ENCODE measurements at places on chromosomes 5 and 9. TPM values are rescaled to one million over a fixed set of nuclear protein-coding genes. Genes with fewer than 3 reads are reported as not detected.

DNA sequence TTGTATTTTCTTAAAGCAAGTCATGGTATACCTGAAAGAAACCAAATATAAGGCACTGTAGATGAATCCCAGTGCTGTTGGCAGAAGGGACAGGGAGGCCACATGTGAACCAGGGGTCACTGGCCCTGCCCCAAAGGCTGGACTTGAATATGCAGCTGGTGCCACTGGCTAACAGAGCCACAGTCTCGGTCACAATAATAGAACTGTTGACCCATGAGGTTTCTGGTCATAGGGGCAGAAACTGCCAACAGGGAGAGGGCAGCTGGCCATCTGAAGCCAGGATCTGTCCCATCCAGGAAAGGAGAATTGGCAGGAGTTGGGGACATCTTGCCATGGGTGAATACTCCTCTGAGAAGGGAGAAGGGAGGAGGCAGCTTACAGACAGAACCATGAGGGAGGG, 31.9 kb downstream of the PALM2AKAP2 start:
- DNase-seq: no peak

- no peak for DNase-seq
Observed at GRCh38 chr5:27191786-27192510, 153.6 kb upstream of the CDH9 start.

GRCh38 chr5:172146748-172147092, 41.3 kb downstream of the STK10 start:
- no peak for DNase-seq

Gene LURAP1L
- total RNA-seq: 28.8 TPM

GRCh38 chr9:94182532-94182931, 76.6 kb upstream of the ZNF169 start:
- DNase-seq: no peak

Gene CEMIP2
- total RNA-seq: 34.5 TPM

Gene TMEM215
- total RNA-seq: 0.06 TPM

Gene NFX1
- total RNA-seq: 49.4 TPM

DNA sequence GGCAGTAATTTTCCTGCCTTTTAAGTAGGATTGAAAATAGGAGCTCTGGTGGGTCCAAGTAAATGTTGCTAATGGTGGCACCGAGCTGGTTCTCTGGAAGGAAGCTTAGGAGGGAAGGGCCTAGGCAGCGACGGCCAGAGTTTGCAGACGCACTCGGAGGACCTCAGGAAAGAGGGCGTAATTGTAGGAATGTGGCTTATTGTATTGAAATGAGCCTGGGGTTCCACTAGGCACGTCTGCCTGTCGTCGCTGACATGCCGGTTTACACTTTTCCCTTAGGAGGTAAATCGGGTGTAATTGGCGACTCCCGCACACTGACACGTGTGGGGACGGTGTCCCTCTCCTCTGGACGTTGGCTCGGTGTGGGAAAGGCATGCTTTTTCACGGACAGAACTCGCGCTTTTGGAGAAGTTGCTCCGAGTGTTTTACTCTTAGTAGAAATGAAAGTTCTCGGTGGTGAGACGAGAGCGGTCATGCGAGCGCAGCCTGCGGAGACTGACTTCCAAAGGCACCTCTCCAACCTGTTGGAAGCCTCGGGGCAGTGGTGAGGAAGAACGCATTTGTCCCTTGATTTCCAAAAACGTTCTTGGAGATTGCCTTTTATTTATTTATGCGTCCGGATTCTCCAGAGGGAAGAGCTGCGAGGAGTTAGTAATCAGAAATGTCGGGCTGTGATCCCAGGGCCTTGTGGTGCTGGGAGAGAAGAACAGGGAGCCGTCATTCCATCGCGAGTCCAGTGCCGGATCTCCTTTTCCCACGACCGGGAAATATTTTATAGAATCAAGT, 1.3 kb downstream of the NR4A3 start:
- peak; percentile 92 for DNase-seq

Gene HMGXB3
- total RNA-seq: 22.0 TPM

DNA sequence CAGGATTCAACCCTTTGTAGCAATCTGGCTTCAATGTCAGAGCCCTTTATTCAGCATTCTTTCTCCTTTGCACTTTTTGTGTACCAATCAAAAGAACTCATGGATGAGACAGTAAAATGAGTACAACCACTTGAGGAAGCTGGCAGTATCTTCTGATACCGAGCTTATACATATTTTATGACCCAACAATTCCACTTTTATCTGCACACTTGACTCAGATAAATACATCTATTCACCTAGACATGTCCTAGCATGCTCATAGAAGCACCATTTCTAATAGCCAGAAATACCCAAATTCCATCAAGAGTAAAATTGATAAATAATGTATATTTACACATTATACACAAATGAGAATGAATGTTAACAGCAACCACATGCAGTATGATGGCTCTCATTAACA, 111.2 kb upstream of the PTGER4 start:
- no peak for DNase-seq

GRCh38 chr5:139863361-139863760, 67.8 kb downstream of the PSD2 start:
- no peak for DNase-seq

- no peak for DNase-seq
Observed at GRCh38 chr5:61132559-61132958, 29.7 kb downstream of the SMIM15 start.

DNA sequence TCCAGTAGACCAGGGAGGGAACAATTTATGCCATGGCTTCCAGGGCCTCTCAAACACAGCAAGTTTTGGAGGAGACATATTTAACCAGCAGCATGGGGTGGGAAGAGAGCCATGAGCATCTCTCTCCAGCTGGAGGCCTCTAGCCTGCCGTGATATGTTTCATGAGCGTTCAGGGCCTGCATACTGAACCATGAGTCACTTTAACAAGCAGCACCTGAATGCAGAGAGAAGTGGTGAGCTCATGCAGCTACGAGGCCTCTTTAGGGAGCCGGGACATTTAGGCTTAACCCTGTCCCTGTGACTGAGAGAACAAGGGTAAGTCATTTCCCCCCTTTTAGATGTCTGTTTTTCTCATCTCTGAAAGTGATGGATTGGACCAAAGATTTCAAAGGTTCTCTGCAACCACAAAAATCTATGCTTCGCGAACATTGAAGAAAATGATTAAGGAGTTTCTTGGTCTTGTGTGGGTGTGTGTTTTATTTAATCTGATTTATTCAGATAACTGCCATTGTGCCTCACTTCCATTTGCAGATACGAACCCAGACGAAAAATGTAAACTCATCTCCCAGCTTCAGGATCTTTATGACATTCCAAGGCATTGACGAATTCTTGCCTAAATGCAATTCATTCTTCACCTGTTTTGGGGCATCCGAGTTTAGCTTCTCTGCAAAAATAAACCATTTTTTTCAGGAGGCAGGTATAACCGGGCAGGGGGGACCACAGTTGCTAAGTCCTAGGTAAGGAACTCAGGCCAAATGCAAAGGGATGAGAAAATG, 157.0 kb downstream of the GABBR2 start:
- no peak for DNase-seq

Gene FSTL4
- not detected for total RNA-seq

GRCh38 chr5:78624011-78624541, 24.5 kb downstream of the LHFPL2 start:
- no peak for DNase-seq

Gene SYNPO
- 54.0 TPM for total RNA-seq

- no peak for DNase-seq
Observed at GRCh38 chr9:90054810-90055209, 450.0 kb downstream of the GADD45G start.

GRCh38 chr5:137932800-137933199, 43.5 kb downstream of the PKD2L2 start:
- DNase-seq: no peak

DNA sequence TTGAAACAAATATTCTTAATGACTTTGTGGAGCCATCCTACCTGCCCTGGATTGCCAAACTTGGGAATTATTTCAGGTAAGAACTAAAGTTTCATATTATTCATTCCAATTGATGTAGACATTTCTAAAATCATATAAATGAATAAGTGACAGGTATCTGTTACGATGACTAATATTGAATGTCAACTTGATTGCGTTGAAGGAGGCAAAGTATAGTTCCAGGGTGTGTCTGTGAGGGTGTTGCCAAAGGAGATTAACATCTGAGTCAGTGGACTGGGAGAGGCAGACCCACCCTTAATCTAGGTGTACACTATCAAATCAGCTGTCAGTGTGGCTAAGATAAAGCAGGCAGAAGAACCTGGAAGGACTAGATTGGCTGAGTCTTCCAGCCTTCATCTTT, 1688.4 kb upstream of the CDH9 start:
- DNase-seq: no peak
